ENCODE measurements at places on chromosomes 5 and 9.

- peak; percentile 25 for DNase-seq
These were observed 53.7 kb upstream of the TEX48 start for GRCh38 chr9:114735704-114736103.

- DNase-seq: no peak
These were observed 98.1 kb upstream of the IFNK start for GRCh38 chr9:27425827-27426510.

- DNase-seq: no peak
These were observed 8.9 kb upstream of the UNC13B start for GRCh38 chr9:35152926-35153325.

- no peak for DNase-seq
These were observed 43.6 kb upstream of the NKX2-5 start for GRCh38 chr5:173278641-173279040.

- DNase-seq: no peak
These were observed 218.0 kb upstream of the PCSK5 start for GRCh38 chr9:75672478-75672877.

DNA sequence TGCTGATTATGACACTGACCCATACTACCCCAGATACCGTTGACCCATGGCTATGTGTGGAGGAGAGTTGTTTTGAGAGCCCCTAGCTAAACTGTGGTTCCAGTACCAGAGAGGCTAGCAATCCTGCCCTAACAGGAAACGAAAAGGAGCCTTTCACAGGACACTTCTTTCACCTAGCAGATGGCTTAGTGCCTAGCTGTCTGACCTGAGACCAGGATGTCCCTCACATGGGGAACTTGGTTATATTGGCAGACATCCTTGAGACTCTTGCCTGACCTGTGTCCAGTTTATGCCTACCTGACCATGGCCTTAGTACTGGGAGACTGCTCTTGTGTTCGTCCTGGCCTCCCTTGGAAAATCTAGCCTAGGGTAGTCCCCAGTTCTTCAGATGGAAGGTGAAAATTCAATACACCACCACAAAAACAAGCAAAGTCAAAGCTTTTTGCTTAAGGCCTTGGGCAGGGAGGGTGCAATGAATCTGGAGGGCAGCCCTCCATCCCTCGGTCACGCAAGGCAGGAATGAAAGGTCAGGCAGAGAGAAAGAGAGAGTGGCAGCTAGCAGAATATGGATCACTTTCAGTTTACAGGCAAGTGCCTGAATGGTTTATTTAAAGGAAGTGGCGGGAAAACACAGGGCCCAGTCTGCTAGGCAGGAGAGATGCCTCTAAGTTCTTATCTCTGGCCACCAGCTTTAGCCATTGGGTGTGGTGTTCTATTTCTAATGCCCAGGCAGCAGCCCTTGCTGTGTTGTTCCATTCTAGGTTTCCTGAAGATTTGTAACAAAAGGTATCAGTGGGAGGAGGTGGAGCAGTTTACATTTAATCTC lies 16.4 kb upstream of the ZNF474 start:
- no peak for DNase-seq

DNA sequence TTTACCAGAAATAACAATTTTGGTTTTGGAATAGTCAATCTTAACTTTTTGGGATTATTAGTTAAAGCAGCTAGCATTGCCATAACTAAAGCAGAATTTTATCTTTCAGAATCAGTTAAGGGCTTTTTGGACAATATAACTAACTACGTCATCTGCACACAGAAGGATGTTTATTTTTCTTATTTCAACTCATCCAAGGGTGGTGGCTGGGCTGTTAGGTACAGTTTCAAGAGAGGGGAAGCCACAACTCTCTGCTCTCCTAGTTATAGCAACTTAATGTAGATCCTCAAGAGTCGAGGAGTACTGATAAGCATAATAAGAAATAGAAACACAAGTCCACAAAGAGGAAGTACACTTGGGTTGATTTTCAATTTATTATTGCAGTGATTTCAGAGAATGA lies 65.6 kb downstream of the ANKRD55 start:
- no peak for DNase-seq

DNA sequence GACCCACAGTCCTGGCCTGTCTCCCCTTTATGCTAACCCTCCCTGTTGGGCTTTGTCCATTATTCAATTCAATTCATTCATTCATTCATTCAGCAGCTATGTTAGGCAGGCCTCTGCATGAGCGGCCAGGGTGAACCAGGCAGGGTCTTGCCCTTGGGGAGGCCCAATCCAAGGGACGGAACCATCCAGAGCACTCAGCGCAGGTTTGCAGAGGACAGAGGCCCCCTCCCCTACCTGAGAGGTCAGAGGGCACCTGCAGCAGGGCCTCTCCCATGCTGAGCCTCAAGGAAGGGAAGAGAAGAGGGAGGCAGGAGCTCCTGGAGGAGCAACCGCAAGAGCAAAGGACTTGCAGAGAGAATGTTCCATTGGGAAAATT lies 61.4 kb downstream of the C9orf50 start:
- no peak for DNase-seq

GRCh38 chr5:1874348-1874747 lies 8.4 kb downstream of the IRX4 start:
- no peak for DNase-seq

DNA sequence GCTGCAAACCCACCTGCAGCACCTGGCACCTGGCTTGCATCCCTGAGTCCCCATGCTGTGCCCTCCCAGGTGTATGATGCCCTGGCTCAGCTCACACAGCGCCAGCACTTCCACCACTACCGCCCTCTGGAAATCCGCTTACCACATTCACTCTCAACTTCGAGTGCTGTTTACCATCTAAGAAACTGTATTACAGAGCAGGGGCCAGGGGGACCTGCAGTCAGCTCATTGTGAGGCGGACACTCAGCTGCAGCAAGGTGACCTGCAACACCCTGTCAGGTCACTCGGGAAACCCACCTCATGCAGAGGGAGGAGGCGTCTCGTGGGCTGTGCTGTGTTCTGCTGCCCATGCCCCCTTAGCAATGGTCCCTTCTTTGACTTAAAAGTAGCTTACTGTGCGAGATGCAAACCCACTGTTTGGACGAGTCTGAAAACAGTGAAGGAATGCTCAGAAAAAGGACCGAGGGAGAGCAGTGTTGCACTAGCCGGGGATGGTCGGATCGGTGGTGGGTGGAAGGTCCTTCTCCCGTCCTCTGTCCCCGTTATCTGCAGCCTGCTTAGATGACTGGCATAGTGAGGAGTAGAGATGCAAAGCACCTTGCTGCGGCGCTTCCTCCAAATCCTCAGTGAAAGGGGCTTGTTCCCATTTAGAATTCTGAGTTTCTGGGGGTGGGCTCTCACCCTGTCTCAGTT lies 55.2 kb upstream of the CTSL start:
- DNase-seq: no peak

- DNase-seq: no peak
These were observed 47.5 kb downstream of the SLC22A5 start for GRCh38 chr5:132417010-132417439.

DNA sequence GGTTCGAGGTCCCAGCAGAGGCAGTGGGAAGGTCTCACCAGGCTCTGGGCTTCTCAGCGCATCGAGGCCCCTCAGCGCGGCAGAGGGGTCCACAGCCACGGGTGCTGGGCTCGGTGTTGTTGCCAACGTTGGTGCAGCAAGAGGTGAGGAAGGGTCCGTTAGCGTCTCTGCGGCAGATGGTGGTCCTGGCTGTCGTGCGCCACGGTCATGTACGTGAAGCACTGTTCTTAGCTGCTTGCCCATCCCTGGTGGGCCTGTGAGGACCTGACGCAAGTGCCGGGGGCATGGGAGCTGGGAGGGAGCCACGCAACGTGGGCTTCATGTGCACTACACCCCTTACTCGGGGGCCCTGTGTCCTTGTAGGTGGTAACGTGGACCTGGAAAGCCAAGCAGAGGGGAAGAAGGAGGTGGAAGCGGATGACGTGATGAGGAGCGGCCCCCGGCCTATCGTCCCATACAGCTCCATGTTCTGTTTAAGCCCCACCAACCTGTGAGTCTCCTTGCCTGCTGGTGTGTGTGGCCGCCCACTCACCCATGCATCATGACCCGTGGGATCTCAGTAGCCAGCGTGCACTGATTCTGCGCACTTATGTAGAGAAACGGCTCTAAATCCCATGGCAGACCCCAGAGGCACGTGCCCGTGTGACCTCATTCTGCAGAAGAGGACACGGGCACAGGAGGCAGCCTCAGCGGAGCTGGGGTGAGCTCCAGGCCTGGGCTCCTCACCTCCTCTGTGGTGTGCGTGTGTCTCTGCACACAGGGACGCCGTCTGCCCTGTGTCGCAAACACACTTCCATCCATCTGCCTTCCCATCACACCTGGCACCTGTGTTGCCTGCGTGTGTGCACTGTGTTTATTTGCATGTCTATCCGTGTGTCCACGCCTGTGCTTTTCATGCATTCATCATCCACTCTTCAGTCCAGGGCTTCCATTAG lies 166.1 kb downstream of the CACNA1B start:
- DNase-seq: no peak

- peak; percentile 57 for DNase-seq
These were observed 2.4 kb upstream of the ZSWIM6 start for GRCh38 chr5:61329550-61330128.

DNA sequence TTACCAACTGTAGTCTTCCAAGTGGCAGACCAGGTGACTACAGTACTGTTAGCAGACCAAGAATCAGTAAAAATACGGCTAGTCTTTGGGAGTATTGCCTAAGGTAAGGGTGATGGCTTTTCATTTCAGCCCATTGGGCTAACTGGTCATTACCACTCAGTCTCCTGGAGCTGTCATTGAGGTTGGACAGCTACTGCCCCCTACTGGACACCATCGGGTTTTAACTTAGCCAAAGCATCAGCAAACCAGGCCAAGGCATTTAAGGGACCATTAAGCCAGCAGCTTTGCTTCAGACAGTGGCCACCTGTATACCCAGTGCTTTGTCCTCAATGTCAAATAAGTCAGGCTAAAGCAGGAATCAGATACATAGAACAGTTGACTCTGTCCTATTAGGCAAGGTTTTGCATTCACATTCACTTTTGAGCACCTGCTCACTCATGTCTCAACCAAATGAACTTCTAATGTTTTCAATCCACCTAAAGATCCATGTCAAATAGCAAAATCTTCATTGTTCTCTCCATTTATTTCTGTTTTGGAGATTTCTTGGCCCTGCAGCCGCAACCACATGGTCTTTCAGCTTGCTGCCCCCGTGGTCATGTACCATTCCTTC lies 117.2 kb downstream of the INVS start:
- DNase-seq: peak; percentile 71

GRCh38 chr9:82601293-82601771 lies 461.6 kb downstream of the RASEF start:
- no peak for DNase-seq

DNA sequence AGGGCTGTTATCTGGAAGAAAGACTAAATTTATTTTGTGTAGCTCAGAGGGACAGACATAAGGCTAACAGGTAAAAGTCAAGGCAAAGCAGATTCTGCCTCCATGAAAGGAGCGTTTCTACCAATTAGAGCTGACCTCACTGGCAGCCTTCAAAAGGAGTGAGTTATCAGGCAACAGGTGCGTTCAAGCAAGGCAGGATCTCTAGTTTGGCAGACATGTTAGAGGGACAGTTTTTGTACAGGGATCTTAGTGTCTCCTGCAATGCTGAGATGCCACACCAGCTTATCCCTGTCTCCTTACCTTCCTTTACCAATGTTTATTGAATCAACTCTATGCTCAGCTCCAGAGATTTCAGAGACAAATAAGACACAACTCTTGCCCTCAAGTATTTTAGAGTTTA lies 73.8 kb downstream of the NRG2 start:
- DNase-seq: no peak

DNA sequence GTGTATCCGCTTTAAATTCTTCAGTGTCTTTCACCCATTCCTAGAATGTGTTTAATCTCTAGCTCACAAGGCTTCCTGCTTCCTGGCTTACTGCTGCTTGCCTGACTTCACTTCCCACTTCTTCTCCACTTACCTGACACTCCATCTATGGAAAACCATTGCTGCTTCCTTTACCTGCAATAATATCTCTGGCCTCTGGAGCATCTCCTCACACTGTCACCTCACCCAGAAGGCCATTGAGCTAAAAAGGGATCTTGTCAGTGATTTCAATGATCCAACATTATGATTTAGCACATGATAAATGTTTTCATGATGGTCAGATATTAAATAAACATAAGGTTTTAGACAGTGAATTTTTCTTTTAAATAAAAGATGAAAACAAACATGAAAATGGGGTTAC lies 281.1 kb downstream of the MRPS30 start:
- DNase-seq: no peak

- DNase-seq: no peak
These were observed 518 bp downstream of the SPRY4 start for GRCh38 chr5:142324136-142324870.

- DNase-seq: peak; percentile 70
These were observed 23.1 kb upstream of the SPTLC1 start for GRCh38 chr9:92138157-92138959.

DNA sequence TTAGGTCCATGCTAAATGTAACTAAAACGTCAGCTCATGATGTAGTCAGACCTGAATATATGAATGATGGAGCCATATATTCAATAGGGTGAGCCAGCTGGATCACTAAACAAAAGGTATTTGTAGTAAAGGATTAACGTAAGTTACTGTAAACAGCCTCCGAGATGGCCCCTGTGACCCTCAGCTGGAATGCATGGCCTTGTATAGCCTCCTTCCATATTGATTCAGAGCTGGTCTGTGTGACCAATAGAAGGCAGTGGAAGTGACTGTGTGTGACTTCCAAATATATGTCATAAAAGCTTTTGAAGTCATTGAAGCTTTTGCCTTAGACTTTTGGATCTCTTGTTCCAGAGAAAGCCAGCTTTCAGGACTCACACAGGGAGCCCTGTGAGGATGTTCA lies 154.4 kb upstream of the CHD1 start:
- DNase-seq: no peak

DNA sequence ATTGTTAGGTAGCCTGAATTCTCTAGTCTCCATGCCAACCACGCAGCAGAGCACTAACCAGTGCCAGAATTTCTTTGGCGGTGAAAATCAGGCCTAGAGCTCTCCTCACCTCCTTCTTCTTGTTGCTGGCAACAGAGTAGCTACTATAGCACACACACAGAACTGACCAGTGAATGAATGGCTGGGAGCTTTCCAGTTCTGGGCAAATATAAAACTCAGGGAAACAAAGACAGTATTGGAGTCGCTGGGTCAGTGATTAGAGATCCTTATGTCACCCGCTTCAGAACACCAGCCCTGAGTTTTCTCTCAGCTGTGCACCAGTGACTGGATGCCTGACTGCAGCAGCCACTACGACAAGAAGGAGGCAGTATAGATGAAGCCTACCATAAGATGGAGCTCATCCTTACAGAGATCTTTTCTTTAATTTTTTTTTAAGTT lies 26.9 kb upstream of the FEM1C start:
- no peak for DNase-seq

DNA sequence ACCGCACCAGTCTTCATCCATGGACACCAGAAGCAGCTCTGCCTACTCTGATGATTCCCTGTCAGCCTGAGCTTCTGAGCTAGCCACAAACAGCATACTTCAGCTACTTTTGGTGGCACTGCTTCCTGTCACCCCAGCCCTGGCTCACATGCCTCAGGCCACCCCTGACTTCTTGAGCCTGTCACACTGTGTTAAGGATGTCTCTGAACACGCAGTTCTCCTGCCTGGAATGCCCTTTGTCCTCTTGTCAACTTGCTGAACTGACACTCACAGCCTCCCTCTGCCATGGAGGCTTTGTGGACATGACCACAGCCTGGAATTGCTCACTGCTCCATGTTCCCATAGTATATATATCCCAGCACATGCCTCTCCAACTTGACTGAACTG lies 7.2 kb downstream of the MACROH2A1 start:
- DNase-seq: no peak
